IPS DF 6.9 (cell line): ENCODE measurements at places on chromosomes 7 and 10.

DNA sequence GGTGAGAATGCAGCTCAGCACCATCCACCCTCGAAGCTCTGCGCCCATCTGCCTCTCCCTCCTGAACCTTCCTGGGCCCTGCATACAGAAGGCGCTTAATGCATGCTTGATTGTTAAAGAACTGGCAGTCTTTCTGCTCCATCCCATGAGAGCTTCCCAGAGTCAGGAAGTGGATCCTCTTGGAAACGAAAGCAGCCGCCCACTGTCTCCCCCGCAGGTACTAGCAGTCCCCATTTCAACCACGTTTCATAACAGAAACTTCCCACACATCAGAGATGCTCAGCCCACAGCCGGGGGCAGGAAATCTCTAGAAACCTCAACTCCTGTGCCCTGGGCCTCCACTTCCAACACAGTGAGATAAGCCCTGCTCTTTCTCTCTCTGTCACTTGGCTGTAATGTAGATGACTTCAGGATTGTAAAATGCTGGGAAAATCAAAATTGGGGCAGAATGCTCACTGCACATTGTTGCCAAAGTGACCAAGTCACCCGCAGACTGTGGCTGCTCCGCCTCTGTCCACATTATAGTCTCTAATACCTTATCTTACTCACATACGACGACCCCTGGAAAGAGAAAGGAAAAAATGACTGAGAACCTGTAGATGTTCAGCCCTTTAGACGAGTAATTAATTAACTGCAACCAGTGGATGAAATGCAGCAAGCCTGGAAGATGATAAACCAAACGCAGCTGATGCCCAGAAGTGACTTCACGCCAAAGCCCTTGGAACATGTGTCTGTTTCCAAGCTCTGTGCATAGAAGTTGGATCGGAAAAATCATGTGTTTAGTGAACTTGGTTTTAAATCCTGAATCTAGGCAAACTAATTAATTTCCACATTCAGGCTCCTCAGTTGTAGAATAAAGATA, 28.5 kb downstream of the GSDME start:
- H3K4me3 ChIP-seq = no peak overlapping the region
- no peaks in the 10 kb centered on the region for H3K27me3 ChIP-seq
- H3K4me1 ChIP-seq = peaks cover 2% of the 10 kb centered on the region

- peaks cover 7% of the 10 kb centered on the region; the same call in 1 of the 2 replicates for H3K4me1 ChIP-seq
- no peak overlapping the region for H3K4me3 ChIP-seq
- no peak for DNase-seq
- H3K27me3 ChIP-seq = peaks cover 2% of the 10 kb centered on the region
Measured at GRCh38 chr10:73916761-73917470, 6.0 kb downstream of the PLAU start.

GRCh38 chr7:151391358-151391730, 18.5 kb downstream of the WDR86 start:
- H3K36me3 ChIP-seq = no peaks in the 10 kb centered on the region; the same call in 1 of the 2 replicates
- no peak for DNase-seq
- H3K27me3 ChIP-seq = no peaks in the 10 kb centered on the region
- 0 out of 2 replicates have a peak, but pooled peaks cover 5% of the 10 kb centered on the region for H3K4me1 ChIP-seq
- H3K4me3 ChIP-seq = no peak overlapping the region

- H3K36me3 ChIP-seq = no peaks in the 10 kb centered on the region
- no peak overlapping the region for H3K4me3 ChIP-seq
- DNase-seq = no peak
- H3K27me3 ChIP-seq = no peaks in the 10 kb centered on the region
- H3K4me1 ChIP-seq = peaks cover 2% of the 10 kb centered on the region; the same call in 1 of the 2 replicates
Measured at GRCh38 chr7:123929107-123929506, 4.1 kb downstream of the SPAM1 start.

DNA sequence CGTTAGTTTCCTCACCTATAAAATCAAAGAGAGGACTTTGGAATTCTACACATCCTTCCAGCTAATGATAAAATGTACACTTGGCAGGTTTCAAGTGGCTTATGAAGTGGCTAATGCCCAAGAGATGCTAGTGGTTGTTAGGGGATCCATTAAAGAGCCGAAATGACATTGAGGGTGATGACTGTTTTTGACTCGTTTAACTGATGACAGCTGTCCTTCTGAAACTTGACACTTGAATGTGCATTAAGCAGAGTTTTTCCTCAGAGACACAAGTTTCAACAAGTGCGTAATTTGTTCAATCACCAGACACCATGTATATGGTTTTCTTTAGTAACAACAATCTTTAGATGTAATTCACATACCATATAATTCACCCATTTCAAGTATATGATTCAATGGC, 1.6 kb upstream of the PRF1 start:
- H3K27me3 ChIP-seq = no peaks in the 10 kb centered on the region
- no peak for DNase-seq
- no peak overlapping the region for H3K4me3 ChIP-seq

DNA sequence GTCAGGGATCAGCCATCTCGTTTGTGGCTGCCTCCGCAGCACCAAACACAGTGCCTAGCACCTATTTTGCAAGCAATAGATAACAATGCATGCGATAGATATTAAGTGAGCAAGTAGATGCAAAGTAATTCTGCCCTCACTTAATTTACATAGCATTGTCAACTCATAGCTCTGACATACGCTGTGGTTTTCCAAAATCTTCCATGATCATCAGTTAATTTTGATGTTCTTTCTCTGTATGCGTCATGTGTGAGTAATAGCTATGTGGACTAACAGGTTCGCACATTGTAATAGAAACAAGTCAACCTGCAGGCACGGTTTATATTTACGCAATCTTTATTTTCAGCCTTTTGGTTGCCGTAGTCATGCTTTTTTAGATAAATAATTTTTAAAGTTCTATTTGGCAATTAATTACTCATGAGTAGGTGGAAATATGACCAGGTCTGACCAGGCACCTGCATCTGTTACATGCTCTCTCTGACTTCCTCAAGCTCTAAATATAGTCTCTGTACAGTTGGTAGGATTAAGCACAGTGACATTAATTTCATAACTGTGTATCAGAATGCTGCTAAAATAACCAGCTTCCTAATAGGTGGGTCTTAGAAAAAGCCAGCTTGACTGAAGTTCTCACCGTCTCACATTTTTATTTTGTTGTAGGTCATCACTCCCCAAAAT, 13.3 kb downstream of the MAP3K8 start:
- no peak overlapping the region for H3K4me3 ChIP-seq
- no peak for DNase-seq
- H3K27me3 ChIP-seq = no peaks in the 10 kb centered on the region
- no peaks in the 10 kb centered on the region; the same call in 1 of the 2 replicates for H3K4me1 ChIP-seq
- H3K27ac ChIP-seq = no peak overlapping the region

DNA sequence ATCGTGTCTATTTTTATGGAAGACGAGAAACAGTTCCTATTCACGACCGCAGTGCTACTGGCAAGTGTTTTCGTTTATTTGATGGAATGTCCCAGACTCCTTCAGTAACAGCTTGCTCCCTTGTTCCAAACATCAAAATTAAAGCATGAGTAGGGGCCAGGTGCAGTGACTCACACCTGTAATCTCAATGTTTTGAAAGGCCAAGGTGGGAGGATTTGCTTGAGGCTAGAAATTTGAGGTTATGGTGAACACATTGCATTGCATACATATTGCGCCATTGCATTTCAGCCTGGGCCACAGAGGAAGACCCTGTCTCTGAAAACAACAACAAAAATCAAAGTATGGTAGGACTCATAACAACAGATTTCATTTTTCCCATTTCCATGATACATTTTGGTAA, 22.8 kb downstream of the PTTG1IP2 start:
- no peaks in the 10 kb centered on the region for H3K4me1 ChIP-seq
- no peaks in the 10 kb centered on the region for H3K36me3 ChIP-seq
- H3K4me3 ChIP-seq = no peak overlapping the region
- H3K27ac ChIP-seq = no peak overlapping the region
- no peaks in the 10 kb centered on the region for H3K27me3 ChIP-seq

GRCh38 chr10:33391611-33392465, 57.4 kb upstream of the NRP1 start:
- DNase-seq = no peak
- no peaks in the 10 kb centered on the region for H3K27me3 ChIP-seq
- H3K4me3 ChIP-seq = no peak overlapping the region
